ENCODE measurements at places on chromosomes 6 and 20.

GRCh38 chr6:154234019-154234772 is 122.4 kb downstream of the IPCEF1 start:
- peaks cover 15% of the 10 kb centered on the region for H3K36me3 ChIP-seq
- H3K4me3 ChIP-seq, result peak overlapping the region; percentile 14
- H3K27me3 ChIP-seq, result no peaks in the 10 kb centered on the region
- DNase-seq, result no peak

- DNase-seq, result no peak
- H3K27me3 ChIP-seq, result no peaks in the 10 kb centered on the region
- no peaks in the 10 kb centered on the region for H3K36me3 ChIP-seq
- no peak overlapping the region for H3K4me3 ChIP-seq
- H3K27ac ChIP-seq, result no peak overlapping the region
- no peaks in the 10 kb centered on the region for H3K4me1 ChIP-seq
Measured at GRCh38 chr20:54596651-54597050, 121.3 kb downstream of the DOK5 start.

GRCh38 chr6:44805238-44805846 is 417.8 kb downstream of the CDC5L start:
- no peak overlapping the region for H3K4me3 ChIP-seq
- peaks cover 12% of the 10 kb centered on the region for H3K36me3 ChIP-seq
- H3K27ac ChIP-seq, result no peak overlapping the region
- no peaks in the 10 kb centered on the region for H3K27me3 ChIP-seq
- H3K4me1 ChIP-seq, result peaks cover 3% of the 10 kb centered on the region

GRCh38 chr6:126540161-126540560 is 200.2 kb downstream of the CENPW start:
- H3K27ac ChIP-seq, result no peak overlapping the region
- H3K36me3 ChIP-seq, result no peaks in the 10 kb centered on the region
- no peaks in the 10 kb centered on the region for H3K4me1 ChIP-seq
- H3K4me3 ChIP-seq, result no peak overlapping the region

DNA sequence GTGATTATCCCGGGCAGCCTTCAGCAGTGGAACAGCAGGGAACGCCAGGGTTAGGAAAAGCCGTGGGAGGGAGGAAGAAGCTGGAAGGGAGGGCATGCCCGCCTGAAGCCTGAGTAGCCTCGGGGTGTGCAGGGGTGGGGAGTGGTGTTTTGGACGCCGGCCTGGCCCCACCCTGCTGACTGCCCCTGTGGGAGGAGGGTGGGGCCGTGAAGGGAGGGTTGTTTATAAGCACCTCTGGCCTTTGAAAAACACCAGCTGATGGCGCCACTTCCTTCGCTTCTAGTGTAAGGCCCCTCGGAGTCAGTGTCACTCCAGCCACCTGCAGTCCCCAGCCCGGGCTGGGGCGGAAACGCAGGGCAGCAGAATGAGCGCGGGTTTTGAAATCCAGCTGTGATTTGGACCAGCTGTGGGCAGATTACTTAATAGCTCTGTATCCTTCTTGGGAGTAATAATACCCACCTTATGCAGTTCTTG is 52.8 kb upstream of the BMP6 start:
- no peaks in the 10 kb centered on the region for H3K4me1 ChIP-seq
- no peak for DNase-seq
- no peak overlapping the region for H3K27ac ChIP-seq
- peaks cover 7% of the 10 kb centered on the region for H3K27me3 ChIP-seq
- H3K4me3 ChIP-seq, result no peak overlapping the region
